Activated CD4-positive, alpha-beta T cell treated with anti-CD3 and anti-CD28 coated beads, Interleukin-2, Interleukin-6, amounts not matched to agents 100 ng/mL and 50 ng/mL, durations not matched to agents 16 hours and 8 hours (primary cell): ENCODE measurements at places on chromosomes 3 and 15.
A peak's percentile ranks its signal among the peaks of the same experiment; 100 is the strongest.

GRCh38 chr15:26771578-26772153, 1.2 kb downstream of the GABRB3 start:
- DNase-seq: no peak

DNA sequence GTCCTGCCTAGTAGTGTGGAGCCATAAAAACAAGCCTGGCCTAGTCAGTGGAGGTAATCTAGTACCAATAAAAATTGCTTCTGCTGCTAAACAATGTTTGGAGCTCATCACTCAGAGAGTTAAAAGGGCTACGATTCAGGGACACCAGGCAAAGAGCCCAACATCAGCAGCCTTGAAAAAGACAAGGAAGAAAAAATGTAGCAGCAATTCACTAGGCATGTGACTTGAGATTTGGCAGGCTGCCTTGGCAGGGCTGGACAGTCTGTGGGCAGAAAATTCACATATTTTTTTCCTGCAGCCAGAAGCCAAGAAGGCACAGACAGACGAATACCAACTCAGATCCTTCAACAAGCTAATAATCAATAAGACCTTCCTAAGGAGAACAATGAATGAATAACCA, 47.2 kb downstream of the IGSF11 start:
- DNase-seq: no peak

DNA sequence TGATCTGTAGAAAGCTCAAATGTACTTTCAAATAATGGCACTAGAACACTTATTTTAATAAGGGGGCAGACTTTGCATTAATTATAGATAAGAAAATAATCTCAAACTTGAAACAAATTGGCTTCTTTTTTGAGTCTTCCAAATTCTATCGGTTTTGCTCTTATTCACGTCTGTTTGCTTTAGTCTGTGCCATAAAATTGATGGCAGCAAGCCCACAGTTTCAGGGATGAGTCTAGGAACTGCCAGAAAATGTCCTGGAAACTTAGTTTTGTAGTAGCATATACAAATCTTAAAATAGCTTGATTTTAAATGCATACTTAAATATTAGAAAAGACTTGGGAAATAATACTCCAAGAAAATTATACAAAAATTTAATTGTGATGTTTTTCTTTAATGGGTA, 39.7 kb downstream of the BCHE start:
- no peak for DNase-seq

GRCh38 chr3:115169808-115170207, 22.7 kb upstream of the ZBTB20 start:
- no peak for DNase-seq

GRCh38 chr15:30063835-30064546, 18.8 kb upstream of the GOLGA8J start:
- DNase-seq: no peak

DNA sequence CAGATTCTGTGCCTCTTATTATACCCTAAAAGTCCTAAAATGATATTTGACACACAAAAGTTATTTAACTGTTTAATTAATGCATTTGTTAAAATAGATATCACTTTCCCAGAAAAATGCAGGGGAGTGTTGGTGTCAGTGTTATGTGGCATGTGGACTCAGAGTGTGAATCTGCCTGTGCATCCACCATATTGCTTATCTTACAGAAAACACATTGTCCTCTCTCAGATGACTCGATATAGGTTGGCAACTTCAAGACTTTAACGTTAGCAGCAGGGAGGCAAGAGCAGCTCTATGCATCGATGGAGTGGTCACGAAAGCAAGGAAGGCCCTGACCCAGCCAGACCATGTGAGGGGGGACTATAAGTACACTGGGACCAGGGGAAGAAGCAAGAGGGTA, 165.4 kb upstream of the DCBLD2 start:
- no peak for DNase-seq

DNA sequence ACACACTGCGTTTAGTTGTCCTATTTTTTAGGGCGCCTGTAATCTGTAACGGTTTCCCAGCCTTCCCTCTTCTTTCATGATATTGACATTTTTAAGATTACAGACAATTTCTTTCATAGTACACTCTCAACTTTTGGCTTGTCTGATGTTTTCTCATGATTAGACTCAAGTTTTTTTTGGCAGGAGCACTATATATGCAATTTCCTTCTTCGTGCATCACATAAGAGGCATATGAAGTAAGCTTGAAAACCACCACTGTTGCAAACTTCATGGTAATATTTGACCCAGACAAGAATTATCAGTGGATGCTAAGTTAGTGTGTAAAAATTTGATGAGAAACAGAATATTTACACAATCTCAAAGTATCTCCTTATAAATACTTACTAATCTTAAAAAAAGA, 119.2 kb upstream of the CMC1 start:
- DNase-seq: no peak

- peak; percentile 45 for DNase-seq
Measured at GRCh38 chr15:101126618-101127505, 125.0 kb downstream of the CHSY1 start.

DNA sequence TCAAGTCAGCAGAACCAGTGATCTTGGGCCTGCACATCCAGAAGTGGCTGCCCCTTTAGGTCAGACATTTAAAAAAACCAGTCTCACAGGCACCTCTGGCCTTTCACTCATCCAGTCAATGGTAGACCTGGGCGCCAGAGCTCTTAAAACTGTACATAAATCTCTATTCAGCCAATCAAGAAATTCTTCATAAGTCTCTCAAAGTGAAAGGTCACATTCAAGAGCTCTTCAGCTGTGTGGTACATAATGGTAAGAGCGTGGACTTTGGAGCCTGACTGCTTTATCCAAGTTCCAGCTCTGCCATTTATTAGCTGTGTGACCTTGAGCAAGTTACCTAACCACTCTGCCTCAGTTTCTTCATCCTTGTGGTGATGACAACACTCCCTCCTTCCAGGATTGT, 22.3 kb upstream of the MORF4L1 start:
- DNase-seq: no peak

DNA sequence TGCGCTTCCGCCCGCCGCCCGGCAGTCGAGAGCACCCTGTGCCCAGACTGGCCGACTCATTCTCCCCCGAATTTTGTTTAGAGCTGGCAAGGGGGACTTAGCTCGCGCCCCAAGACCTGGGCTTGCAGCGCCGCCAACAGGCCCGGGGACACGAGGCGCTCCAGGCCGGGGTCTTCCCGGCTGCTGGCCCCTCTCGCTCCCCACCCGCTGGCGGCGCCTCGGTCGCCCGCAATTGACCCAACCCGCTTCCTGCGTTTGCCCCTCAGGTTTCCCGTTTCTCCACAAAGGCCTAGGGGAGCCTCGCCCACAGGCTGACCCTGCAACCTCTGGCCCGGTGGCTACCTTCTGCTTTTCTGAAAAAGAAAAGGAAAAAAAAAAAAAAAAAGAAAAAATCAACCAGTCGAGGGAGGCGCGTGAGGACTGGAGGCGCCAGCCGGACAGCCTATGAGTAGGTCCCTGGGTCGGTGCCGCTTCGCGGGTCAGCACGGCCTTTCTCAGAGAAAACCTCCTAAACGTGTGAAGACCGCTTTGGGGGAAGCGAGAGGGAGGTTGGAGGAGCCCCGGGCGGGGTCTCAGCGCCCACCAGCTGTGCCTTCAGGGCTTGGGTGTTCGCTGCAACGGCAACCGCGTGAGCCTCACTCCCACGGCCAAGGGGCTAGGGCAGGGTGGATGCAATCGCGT, 7.2 kb downstream of the FOXL2 start:
- DNase-seq: no peak

- DNase-seq: no peak
Measured at GRCh38 chr3:98739266-98739665, 23.9 kb upstream of the ST3GAL6 start.

DNA sequence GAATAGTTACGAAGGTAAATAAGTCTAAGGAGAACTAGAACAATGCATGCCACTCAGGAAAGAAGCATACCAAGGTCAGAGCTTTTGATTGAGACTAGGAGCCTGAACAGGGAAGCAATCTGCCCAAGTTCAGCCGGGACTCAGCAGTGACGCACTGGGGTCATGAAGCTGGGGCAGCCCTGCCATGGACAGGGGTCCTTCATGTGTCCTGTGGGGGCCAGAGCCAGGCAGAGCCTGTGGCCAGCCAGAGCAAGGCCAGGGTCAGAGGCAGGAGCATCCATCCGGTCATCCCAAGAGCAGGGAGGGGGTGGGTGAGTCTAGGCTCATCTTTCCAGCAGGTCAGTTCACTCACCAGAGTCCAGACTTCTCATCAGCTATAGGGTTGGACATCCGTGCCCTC, 47.9 kb downstream of the FGD5 start:
- no peak for DNase-seq

DNA sequence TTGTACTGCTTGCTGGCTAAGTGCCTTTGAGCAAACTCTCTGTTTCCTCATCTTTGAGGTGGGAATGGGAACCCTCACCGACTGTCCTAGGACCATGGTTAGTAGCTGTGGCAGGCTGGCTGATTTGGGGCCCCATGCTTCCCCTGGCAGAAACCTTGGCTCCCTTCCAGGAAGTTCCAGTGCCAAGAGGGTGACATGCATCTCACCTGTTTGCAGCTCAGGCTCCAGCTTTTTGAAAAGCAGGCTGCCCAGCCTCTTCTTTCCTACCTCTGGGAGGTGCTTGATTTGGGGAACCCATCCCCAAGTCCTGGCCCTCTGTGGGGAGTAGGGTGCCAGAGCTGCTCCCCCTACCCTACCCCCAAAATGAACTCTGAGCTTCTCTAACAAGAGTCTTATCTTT, 50.8 kb downstream of the RAB11A start:
- DNase-seq: no peak

- no peak for DNase-seq
Measured at GRCh38 chr3:11138371-11138770, 15.9 kb upstream of the HRH1 start.

DNA sequence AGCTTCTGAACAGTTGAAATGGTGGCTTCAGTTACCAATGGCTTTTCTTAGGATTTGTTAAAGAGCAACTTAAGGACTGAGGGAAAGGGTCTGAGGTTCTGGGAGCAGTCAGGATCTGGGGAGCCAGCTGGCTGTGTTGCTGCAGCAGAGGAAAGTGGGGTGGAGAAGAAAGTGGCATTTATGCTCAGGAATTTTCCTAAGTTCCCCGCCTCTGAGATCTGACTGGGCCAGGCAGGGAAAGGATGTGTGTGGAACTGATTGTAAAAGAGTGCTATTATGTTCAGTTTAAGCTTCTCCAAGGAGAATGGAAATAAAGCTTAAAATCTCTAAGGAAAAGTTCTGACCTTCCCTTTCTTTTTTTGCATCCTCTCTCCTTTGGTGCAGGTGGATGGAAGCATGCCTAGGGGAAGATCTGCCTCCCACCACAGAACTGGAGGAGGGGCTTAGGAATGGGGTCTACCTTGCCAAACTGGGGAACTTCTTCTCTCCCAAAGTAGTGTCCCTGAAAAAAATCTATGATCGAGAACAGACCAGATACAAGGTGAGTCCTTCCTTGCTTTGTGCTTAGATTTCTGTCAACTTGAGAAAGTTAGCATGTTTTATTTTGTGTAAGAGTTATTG, 37.8 kb downstream of the IQGAP1 start:
- DNase-seq: no peak

DNA sequence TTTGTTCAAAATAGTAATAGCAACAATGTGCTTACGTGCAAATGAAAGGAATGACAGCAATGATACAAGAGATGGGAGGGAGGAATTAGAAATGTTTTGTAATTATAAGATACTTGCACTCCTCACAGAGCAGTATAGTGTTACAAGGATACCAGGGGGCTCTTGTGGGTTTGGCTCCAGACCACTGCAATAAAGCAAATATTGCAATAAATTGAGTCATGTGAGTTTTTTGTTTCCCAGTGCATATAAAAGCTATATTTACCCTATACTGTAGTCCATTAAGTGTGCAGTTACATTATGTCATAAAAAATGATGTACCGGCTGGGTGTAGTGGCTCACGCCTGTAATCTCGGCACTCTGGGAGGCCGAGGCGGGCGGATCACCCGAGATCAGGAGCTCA, 864.3 kb downstream of the NSUN3 start:
- DNase-seq: no peak

GRCh38 chr3:186152889-186153292, 44.0 kb upstream of the ETV5 start:
- peak; percentile 69 for DNase-seq

DNA sequence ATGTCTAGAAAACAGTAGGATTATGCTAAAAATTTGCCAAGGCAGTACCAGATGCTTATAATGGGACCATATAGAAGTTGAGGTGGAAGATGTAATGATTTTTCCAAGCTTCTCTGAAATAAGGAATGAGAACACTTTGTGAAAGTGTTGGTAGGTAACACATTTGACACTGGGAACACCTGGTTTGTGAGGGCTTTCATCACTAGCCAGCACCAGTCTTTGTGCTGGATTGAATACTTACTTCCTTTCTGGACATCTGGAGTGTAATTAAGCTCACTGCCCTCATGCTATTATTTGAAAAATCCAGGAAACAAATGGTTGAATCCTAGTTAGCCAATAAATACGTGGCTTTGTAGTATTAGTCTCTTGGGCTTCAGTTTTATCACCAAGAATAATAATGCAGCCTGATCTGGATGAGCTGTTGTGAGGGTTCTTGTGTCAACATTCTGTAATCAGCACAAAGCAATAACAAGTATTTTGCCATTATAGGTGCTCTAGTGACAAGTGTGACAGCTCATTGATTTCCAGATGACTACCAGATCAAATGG, 12.9 kb downstream of the CCDC80 start:
- DNase-seq: no peak

DNA sequence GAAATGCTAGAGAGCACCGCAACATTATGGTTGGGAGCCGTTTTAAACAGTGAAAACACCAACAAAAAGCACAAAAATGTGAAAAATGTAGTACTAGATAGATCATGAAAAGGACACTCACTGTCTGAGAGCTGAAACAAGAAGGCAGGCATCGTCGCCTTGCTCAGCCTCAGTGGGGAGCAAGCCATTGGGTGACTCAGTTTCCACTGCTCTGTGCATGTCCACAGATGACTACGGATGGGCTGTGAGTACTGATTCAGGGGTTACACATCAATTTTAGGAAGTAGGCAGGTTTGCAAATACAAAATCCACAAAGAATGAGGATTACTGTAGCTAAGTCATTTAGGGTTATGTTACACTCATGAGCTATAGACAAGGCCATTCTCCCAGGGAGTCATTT, 10.8 kb downstream of the NOX5 start:
- DNase-seq: no peak

DNA sequence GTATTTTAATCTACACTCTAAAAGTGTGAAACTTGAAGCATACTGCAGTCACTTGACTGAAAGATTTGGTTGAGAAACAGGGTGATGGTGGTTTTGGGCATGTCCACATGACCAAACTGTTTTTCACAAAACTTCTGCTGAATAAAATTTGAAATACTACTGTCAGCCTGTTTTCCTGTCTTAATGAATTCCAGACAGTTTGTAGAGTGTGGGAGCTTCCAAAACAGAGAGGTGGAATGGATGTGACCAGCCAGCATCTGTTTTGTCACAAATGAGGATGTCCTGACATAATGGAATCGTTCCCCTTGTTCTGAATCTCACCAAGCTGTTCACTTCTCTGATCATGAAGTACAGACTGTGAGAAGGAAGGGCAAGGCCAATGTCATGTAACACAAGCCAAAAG, 11.8 kb downstream of the MITF start:
- no peak for DNase-seq

- no peak for DNase-seq
Measured at GRCh38 chr15:41977757-41978383, 5.5 kb upstream of the EHD4 start.
